GM04504 (cell line): ENCODE measurements at places on chromosomes 2 and 18.
A peak's percentile ranks its signal among the peaks of the same experiment; 100 is the strongest.

DNA sequence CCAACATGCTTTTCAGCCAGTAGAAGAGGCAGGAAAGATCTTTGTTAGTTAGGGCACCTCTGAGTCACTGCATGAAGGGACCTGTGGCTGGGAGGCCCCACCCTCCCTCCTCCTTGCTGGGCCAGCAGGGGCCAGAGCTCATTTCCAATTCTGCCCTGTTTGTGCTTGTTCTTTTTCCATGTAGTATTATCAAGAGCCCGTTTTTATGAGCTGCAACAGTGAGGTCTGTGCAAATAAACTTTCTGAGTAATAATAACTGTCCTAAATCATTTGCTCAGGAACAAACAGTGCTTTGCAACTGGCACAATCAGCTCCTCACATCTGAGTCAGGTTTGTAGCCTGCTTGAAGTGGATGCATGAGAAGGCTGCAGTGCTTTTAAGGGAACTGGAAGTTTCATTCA is 128.0 kb downstream of the ARL4C start:
- DNase-seq, result no peak

DNA sequence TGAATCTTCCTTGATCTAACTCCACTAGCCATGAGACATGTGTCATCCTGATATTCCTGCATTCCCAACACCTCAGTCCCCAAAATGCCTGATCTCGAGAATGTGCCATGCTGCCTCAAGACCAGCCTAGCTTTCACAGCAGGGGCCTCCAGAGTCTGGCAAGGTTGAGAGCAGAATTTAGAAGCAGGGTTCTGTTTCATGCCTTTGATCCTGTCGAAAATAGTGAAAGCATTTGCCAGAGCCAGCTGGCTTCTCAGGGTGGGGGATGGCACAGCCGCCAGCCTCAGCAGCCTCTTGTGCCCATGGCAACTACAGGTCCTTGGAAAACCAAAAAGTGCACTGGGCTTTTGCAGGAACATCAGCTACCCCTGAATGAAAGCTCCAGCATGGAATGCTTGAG is 143.5 kb downstream of the RTN4 start:
- DNase-seq, result no peak

GRCh38 chr2:33216508-33217182 is 259.8 kb upstream of the RASGRP3 start:
- no peak for DNase-seq

DNA sequence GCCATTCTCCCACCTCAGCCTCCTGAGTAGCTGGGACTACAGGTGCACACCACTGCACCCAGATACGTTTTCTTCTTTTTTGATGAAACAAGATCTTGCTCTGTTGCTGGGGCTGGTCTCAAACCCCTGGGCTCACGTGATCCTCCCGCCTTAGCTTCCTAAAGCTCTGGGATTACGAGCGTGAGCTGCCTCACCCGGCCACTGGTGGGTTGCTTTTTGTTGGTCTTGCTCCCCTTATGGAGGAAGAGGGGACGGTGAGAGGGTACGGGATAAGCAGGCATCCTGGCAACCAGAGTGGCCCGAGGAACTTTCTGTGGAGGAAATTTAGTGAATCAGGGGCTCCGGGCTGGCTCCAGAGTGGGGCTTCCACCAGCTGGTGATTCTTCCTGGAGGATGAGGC is 222.3 kb downstream of the HDAC4 start:
- DNase-seq, result no peak

GRCh38 chr2:201466050-201466675 is 14.6 kb downstream of the STRADB start:
- DNase-seq, result peak; percentile 61

- DNase-seq, result no peak
Observed at GRCh38 chr2:136126021-136126420, 8.1 kb upstream of the CXCR4 start.

GRCh38 chr2:120453635-120453998 is 107.7 kb downstream of the INHBB start:
- no peak for DNase-seq

DNA sequence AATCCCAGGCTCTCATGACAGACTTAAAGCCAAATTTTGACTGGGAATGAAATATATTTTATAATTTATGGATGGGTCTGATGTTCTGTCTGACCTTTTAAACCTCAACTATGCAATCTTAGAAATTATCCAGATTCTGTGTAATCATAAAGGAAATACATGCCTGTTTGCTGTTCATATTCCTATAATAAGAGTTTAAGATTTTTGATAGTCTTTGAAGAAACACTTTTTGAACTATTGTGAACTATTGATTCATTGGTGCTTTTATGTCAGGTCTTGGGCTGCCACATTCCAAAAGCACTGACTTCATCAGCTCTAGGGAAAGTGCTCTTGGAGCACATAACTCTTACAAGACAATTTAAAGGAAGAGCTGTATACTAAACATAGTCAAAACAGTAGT is 64.2 kb downstream of the CCDC150 start:
- DNase-seq, result peak; percentile 21

GRCh38 chr18:68083131-68083530 is 566.6 kb upstream of the DSEL start:
- peak; percentile 49 for DNase-seq

GRCh38 chr2:216221811-216222210 is 112.7 kb downstream of the XRCC5 start:
- DNase-seq, result no peak

DNA sequence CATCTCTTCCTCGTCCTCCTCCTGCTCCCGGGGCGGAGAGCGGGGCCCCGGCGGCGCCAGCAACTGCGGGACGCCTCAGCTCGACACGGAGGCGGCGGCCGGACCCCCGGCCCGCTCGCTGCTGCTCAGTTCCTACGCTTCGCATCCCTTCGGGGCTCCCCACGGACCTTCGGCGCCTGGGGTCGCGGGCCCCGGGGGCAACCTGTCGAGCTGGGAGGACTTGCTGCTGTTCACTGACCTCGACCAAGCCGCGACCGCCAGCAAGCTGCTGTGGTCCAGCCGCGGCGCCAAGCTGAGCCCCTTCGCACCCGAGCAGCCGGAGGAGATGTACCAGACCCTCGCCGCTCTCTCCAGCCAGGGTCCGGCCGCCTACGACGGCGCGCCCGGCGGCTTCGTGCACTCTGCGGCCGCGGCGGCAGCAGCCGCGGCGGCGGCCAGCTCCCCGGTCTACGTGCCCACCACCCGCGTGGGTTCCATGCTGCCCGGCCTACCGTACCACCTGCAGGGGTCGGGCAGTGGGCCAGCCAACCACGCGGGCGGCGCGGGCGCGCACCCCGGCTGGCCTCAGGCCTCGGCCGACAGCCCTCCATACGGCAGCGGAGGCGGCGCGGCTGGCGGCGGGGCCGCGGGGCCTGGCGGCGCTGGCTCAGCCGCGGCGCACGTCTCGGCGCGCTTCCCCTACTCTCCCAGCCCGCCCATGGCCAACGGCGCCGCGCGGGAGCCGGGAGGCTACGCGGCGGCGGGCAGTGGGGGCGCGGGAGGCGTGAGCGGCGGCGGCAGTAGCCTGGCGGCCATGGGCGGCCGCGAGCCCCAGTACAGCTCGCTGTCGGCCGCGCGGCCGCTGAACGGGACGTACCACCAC is 2.1 kb downstream of the GATA6 start:
- DNase-seq, result no peak

DNA sequence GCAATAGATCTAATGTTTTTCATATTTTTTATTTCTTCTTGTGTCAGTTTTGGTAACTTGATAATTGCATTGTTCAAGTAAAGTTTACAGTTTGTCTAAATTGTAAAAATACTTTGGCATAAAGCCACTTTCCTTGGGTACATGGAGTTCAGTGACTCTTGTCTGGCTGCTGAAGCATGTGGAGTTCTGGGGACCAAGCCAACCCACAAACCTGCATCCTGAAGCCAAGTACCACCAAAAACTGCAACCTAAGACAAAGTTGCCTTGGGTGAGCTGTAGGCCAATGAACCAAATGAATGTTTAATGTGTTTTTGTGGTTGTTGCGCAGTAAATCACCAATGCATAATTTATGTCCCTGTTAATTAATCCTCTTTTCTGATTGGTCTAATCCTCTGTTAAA is 872.6 kb downstream of the BCL11A start:
- DNase-seq, result no peak

- DNase-seq, result no peak
Observed at GRCh38 chr2:165647409-165647808, 146.6 kb downstream of the GALNT3 start.

DNA sequence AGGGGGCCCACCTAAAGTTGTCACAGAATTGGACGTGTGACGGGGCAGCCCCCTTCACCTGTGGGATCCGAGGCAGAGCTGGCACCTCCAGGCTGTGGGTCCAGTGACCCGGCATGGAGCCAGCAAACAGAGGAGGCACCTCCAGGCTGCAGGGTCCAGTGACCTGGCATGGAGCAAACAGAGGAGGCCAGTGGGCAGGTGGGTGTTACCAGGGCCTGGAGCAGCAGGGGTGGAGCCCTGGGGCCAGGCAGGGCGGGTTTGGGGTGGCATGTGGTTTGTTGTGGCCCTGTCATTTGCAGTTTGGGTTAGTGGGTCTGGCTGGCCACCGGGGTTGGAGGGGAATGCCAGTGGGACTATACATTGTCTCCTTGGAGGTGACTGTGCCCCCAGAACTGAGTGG is 68.2 kb downstream of the HPCAL1 start:
- DNase-seq, result no peak

GRCh38 chr2:236444187-236444586 is 125.4 kb upstream of the ACKR3 start:
- DNase-seq, result no peak

- peak; percentile 99 for DNase-seq
Observed at GRCh38 chr2:191486584-191487320, 191.2 kb upstream of the NABP1 start.

DNA sequence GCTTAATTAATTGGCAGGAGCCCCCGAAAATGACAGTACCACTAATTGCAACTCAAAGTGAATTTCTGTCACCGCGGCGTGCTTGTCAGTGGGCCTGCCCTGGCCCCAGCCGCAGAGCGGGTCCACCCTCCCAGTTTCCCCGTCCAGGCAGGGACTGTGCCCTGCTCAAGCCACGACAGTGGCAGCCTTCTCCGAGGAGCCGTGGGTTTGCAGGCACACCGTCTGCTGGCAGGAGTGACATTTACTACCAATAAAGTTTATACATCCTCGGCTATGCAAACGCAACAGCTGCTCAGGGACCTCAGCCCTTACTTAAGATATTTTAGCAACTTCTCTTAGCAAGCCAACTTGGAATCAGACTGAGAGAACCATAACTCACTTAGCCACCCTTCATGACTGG is 112.7 kb downstream of the GBX2 start:
- DNase-seq, result no peak

GRCh38 chr18:34514238-34514637 is 195.9 kb upstream of the DTNA start:
- DNase-seq, result no peak

DNA sequence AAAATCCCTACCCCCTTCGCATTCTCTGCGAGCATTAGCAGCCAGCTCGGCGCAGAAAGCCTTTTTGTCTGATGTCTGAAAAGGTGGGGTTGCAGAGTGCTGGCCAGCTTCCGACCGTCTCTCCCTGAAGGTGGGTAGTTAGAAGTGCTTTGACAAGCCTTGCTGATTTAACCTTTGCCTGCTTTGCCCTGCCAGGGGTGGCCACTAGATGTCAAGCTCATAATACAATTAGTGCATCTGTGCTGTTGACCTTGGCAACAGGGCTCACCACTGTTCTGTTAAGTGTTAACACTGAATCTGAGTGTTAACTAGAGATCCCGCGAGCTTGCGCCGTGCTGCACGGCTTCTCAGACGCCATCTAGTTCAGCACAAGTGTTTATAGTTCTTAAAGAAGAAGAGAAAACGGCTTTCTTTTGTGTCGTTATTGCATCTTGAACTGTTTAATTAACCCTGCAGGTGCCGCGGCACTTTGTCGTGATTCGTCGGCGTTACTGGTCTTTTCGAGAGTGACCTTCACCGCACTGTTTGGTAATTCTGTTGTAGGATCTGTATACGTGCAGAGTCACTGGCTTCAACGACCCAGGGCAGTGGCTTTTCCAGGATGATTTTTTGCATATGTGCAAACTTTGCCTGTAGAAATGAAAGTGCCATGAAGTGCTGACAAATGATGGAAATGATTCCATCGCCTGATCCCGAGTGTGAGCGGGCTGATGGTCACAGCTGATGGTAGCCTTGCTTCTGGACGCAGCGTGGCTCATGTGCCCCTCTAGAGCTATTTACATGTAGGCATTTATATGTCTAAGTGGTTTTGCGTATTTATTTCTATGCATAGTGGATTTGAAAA is 5.5 kb downstream of the SALL3 start:
- no peak for DNase-seq

GRCh38 chr2:45315861-45316260 is 295.2 kb downstream of the SRBD1 start:
- DNase-seq, result peak; percentile 56

DNA sequence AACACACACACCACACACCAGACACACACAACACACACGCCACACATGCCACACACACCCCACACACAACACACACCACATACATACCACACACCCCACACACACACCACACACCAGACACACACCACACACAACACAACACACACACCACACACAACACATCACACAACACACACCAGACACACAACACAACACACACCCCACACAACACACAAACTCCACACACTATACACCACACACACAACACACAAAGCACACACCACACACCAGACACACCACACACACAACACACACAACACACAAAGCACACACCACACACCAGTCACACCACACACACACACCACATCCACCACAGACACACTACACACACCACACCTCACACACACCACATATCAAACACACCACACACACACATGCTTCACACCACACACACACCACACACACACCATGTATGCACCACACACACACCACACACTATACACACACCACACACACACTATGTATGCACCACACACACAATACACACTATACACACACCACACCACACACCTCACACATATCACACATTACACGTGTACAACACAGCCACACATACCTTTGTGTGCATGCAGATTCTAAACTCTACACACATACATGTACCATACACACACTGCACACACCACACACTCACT is 72.2 kb downstream of the TMEM18 start:
- DNase-seq, result no peak

DNA sequence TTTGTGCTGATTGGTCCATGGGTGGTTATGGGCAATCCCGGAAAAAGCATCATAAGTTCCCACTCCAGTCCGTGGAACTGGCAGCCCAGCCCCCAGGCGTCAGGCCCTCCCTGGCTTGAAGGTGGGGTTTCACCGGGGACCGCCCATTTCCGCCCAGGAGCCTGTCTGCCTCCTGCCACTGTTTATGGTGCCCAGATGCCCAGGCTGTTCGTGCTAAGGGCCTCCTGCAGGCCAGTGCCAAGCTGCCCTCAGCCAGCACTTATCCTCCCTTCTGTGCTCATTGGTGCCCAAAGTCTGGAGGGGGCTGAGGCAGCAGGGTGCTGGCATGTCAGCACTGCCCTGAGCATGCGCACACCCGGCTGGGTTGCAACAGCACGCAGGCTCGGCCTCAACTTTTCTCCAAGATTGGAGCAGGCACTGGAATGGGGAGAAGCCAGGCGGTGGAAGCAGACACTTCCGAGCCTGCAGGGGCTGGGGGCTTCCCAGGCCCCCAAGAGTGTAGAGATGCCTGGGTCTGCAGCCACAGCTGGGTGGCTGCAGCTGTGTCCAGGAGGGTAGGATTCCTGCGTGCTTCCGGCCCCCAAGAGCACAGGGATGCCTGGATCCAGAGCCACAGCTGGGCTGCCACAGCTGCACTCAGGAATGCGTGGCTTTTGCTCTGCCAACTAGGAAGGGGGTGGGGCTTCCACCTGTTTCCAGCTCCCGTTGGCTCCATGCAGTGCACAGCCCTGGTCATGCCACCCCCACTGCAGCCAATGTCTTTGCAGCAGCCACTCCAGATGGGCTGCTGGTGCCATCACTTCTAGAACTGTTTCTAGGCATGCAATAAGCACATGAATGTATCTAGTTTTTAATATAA is 74.0 kb downstream of the AGPS start:
- no peak for DNase-seq
